ENCODE measurements at places on chromosomes 12 and 14.
A peak's percentile ranks its signal among the peaks of the same experiment; 100 is the strongest.

DNA sequence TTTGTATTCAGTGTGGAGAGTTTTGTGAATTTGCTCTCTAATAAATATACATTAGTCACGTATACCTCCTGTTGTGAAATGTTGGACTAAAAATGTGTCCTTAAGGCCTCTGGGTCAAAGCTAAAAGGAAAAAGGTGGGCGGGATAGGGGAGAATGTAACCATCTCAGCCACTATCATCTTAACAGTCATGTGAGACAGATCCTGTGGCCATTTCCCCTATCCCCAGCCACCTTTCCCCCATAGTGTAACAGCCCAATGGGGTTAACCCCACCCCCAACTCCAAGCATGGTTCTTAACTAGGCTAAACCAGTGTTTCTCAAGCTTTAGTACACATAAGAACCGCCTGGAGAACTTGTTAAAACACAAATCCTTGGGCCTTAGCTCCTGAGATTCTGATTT is 6.5 kb upstream of the ITPR2 start:
- no peak for ATAC-seq

DNA sequence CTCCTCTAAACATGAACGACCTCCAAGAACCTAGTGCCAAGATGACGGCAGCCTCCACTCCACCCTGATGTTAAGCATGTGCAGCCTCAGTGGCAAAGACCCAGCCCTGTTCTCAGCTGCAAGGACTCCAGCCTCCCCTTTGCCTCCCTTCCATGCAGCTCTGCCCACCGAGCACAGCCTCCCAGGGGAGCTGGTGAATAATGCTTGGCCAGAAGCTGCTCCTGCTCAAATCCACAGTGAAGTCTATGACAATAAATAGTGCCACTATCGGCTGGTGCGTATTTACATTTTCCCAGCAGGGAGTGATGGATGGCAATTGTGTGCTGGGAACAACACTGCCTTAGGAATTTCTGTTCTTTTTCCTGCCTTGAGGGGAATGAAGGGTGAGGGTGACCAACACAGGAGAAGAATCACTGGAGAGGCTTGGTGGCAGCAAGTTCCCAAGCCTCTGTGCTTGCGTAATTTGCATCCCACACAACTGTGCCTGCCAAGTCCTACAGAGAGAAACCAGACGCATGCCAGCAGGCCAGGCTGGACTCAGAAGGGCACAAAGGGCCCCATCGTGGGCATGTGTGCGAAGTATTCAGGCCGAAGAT is 29.9 kb upstream of the TC2N start:
- ATAC-seq: no peak

DNA sequence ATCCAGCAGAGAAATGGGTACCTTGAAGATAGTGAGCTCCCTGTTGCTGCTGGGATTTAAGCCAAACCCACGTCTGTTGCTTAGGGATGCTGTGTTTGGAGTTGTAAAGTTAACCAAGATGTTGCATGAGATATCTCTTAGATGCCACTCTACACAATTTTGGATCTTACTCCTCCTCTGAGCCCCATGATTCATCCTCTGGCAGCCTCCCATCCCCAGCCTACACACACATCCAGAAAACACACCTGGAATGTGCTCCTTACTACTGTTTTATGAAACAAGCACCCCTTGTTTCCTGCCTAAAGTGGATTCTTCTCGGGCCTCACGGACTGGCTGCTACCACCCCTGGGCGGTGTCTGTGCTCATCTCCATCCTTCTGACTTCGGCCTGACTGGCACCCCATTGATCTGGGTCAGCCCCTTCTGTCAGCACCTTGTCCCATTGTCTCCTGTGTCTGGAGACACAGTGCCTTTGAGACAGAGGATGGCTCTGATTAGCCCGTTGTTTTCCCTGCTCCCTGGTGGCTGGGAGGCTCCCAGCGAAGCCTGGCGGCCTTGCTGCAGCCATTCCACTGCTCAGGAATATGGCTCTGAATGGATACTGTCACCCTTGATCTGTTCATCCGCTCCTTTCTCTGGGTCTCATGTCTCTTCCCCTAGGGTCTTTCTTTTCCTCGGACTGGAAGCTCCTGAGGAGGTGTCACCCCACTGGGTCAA is 24.3 kb downstream of the TSPAN9 start:
- no peak for ATAC-seq

GRCh38 chr12:32332446-32332845 is 66.9 kb upstream of the FGD4 start:
- no peak for ATAC-seq

DNA sequence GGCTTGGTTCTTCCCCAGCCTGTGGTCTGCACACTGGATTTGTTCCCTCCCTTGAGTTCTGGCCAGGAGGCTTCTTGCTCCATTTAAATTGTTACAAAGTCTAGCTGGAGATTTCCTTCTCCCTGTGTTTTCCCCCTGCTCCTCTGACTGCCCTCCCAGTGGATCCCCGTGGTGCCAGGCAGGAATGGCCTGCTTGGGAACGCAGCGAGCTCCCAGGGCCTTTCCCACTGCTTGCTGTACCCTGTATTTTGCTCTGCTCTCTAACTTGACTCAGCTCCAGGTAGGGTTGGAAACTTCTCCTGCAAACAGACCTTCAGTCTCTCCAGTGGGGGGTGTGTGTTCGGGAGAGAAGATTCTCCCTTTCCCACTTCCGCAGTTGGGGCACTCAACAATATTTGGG is 349.2 kb upstream of the FBXO33 start:
- no peak for ATAC-seq

DNA sequence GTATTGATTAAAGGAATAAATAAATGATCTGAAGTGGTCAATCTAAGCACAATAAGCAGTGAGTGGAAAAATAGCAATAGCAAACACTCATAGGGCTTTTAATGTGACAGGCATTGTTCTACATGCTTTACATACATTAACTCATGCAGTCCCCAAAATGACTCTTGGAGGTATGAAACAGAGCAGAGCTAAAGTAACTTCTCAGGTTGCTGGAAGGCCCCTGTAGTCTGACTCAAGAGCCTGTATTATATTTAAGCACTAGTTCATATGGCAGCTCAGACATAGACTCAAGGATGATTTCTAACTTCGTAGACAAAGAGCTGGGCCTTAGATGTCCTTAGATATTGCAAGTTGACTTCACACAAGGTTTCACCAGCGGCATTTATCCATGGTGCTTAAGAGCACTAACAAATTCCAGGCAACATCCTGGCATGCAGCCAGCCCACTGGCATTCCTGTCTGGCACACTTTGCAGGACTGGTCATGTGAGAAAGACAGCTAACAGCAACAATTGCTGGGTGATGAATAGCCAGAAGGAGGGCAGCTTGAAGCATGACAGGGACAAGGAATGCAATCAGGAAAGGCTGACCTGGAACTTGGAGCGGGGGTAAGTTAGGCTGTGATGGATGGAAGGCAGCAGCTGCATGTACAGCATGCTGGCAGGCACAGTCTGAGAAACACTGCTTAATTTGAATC is 22.9 kb upstream of the KTN1 start:
- no peak for ATAC-seq

- ATAC-seq: no peak
Observed at GRCh38 chr14:51094282-51094821, 553 bp downstream of the TRIM9 start.

- no peak for ATAC-seq
Observed at GRCh38 chr14:38662781-38663180, 406.9 kb upstream of the CLEC14A start.

- ATAC-seq: no peak
Observed at GRCh38 chr14:70822530-70823185, 13.3 kb upstream of the MAP3K9 start.

DNA sequence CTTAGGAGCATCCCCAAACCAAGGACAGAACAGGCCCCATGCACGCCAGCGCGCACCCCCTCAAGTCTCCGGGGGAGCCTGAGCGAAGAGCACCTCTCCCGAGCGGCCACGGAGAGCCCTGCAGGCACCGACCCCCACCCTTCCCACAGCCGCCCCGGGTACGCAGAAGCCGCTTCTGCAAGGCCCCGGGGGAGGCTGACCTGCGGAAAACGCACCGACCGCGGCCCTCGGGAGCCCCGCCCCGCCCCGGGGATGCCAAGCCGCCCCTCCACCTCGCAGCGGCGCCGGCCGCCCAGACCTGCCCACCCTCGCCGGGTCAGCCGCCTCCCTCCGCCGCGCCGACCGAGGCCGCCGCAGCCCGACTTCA is 385 bp downstream of the CAPRIN2 start:
- peak; percentile 40 for ATAC-seq

DNA sequence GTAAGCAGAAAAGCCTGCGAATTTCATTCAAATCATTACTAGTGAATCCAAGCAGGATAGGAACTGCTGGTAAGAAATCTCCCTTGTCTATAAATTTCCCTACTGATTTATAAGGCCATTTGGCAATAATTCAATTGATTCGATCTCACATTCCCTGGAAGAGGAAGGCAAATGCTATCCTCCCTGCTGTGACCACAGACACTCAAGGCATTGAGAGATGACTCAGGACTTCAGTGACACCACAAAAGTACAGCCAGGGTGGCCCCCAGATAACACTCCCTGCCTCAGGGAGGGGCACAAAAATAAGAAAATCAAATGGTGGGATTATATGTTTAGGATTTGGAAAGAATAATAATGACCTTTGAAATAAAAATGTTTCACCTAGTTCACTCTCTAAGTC is 162.7 kb downstream of the GRIP1 start:
- no peak for ATAC-seq

- no peak for ATAC-seq
Observed at GRCh38 chr14:96237641-96238040, 18.4 kb upstream of the BDKRB1 start.

- ATAC-seq: no peak
Observed at GRCh38 chr14:37232907-37233481, 35.3 kb downstream of the MIPOL1 start.

DNA sequence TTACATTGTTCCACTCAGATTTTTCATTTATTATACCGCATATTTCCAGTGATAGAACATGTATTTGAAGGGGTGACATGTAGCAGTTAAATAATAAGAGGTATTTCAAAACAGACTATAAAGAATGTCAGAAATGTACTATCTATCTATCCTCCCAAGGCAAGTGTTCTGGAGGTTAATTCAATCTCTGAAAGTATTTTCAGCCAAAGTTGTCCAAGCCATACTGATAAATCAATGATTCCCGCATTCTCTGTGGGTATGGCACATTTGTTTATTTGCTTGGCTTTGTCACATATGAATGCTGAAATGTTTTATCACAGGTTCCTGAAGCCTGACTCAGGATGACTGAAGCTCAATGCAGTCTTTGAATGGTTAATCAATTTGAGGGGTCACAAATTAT is 35.8 kb downstream of the KCNH5 start:
- ATAC-seq: no peak

GRCh38 chr12:109743076-109743910 is 29.7 kb downstream of the FAM222A start:
- no peak for ATAC-seq

GRCh38 chr12:120581998-120582397 is 796 bp upstream of the POP5 start:
- no peak for ATAC-seq

- no peak for ATAC-seq
Observed at GRCh38 chr14:29804481-29805266, 123.0 kb downstream of the PRKD1 start.

- ATAC-seq: peak; percentile 39
Observed at GRCh38 chr12:25063873-25064628, 115.2 kb upstream of the BCAT1 start.

- peak; percentile 32 for ATAC-seq
Observed at GRCh38 chr14:71362920-71363584, 455.8 kb downstream of the PCNX1 start.

- ATAC-seq: peak; percentile 69
Observed at GRCh38 chr14:70707138-70708038, 65.7 kb downstream of the TTC9 start.

- no peak for ATAC-seq
Observed at GRCh38 chr14:69850086-69850735, 29.0 kb upstream of the SMOC1 start.

- no peak for ATAC-seq
Observed at GRCh38 chr14:22311636-22312035, 277.4 kb downstream of the DAD1 start.

DNA sequence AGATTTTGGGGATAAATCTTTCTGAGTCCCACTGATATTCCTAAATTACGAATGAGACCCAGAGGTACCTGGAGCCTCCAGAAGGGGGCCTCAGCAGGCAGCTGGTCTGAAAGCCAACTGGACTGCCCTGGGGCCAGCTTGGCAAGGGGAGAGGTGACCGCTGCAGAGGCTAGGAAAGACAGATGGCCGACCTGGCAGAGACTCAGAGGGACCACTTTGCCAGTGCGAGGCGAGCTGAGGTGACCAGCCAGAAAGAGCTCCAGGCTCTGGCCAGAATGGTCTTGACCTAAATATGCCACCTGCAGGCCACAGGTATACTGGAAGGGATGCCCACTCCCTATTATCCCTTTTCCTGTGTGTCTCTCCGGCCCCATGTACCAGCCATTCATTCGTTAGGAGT is 256.8 kb upstream of the GARIN6 start:
- ATAC-seq: no peak

DNA sequence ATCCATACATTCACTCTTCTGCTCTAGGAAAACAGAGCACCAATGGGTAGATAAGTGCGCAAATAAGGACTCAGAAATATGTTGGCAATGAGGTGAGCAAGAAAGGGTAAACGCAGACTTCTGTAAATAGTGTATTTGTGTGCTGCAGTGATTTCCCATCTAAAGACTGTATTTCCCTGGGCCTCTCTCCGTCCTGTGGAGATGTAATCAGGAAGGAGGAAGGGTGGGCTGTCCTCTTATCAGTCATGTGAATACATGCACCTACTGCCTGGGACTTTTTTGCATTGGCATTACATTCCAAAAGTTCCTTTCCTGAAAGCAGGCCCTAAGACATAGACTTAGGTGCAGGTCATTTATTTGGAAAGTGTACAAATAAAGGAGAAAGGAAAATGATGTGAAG is 114.5 kb downstream of the OTOGL start:
- no peak for ATAC-seq

- no peak for ATAC-seq
Observed at GRCh38 chr12:123987022-123987421, 14.0 kb downstream of the ZNF664 start.

DNA sequence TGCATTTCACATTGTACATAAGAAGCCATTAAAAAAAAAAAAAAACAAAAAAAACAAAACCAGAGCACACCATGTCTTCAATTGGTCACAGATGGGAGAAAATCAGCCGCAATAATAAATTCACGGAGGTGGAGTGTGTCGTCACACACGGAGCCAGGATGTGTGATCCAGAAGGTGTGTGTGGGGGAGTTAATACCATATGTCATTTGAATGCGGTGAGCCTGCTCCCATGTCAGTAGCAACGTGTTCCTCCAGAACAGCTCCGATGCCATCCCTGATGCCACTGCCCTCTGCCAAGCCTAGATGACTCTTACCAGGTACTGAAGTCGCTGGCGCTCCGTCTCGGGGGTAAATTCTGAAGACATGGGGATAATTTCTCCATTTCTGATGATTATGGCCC is 197.8 kb downstream of the PPM1H start:
- ATAC-seq: no peak

GRCh38 chr14:67577909-67578749 is 21.9 kb downstream of the PIGH start:
- ATAC-seq: no peak

DNA sequence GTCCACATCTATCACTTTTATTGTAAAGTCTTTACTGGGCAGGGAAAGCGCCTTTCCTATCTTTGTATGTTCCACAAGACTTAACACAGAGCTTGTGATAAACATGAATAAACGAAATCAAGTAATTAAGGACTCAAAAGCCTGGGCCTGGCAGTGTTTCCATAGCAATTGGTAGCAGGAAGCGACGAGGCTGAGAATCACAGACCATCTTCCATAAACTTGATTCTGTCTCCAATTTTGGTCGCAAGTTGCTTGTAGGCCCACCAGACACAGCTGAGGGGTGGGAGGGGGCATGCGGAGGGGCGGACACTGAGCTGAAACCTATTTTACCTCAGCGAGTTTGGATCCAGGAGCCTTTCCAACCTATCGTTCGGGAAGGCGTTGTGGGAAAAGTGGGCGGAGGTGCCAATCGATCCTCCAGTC is 302 bp downstream of the CCDC38 start:
- no peak for ATAC-seq

All from activated T-helper 17 cell treated with anti-CD3 and anti-CD28 coated beads, Interleukin-2, amount 50 U/mL, for 72 hours (primary cell).